ENCODE measurements at places on chromosomes 5 and 9.

DNA sequence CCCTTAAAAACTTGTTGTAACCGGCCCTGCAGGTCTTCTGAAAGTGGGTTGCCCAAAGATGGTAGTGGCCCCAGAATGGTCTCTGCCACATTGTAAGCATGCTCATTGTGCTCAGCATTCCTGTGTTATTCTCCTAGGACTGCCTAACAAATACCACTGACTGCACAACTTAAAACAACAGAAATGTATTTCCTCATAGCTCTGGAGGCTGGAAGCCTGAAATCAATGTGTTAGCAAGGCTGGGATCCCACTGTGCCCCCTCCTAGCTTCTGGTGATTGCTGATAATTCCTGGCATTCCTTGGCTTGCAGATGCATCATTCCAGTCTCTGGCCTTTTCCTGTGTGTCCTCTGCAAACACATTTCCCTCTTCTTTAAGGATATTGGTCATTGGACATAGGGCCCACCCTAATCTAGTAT, 3.4 kb upstream of the GCNT4 start:
- DNase-seq, result no peak

DNA sequence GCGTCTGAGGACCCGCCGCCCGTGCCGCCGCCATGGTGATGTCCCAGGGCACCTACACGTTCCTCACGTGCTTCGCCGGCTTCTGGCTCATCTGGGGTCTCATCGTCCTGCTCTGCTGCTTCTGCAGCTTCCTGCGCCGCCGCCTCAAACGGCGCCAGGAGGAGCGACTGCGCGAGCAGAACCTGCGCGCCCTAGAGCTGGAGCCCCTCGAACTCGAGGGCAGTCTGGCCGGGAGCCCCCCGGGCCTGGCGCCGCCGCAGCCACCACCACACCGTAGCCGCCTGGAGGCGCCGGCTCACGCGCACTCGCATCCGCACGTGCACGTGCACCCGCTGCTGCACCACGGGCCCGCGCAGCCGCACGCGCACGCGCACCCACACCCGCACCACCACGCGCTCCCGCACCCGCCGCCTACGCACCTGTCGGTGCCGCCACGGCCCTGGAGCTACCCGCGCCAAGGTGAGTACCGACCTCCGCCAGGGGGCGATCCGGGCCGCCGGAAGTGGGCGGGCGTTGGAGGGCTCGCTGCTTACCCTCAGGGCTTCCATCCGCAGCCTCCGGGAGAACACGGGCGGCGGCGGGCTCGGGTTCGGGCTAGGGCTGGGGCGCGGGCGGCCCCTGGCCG, 8.5 kb downstream of the PRR7 start:
- peak; percentile 74 for DNase-seq

DNA sequence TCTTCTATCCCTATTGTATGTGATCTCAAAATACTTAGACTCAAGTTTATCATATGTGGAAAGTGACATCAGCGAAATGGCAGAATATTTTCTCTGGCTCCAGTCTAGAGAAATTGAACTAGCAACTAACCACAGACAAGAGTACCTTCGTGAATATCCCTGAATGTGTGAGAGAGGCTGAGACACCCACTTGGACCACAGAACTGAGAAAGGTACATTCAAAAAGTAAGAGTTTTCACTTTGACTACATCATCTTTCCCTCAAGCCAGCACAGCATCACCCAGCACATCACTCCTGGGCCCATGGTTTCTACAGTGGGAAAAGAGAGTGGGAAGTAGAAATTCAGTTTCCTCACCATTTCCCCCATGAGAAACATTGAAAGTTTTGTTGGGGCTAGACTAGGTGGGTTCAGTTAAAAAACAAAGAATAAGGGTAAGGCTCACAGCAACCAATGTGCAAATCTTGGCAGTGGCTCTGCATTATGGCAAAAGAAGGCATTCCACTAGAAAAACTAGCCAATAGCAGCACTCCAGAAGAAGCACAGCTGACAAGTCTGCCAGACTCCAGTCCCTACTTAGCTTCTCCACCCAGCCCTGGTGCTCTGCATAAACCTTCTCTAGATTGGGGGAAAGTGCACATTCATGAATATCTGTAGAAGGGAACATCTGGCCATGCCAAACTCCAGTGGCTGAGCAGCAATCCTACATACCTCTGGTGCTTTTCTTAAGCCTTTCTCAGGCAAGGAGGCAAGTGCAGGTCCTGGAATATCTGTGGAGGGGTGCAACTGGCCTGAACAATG, 225.6 kb upstream of the VLDLR start:
- no peak for DNase-seq

DNA sequence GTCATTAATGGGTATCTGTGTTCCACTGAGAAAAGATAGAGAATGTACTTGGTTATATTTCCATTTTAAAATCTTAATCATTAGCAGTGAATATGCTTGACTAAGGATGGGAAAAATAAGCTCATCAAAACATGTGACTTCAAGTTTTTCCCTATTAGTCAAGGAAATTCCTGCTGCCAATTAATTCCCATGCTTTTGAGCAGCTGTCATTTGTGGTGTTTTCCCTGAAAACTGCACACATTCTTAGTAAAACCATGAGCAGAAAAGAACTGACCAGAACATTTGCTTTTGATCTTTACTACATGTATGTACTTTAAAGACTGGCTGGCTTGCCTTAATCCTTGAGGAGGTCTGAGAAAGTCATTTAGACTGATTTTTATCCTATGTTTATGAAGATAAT, 75.2 kb downstream of the AOPEP start:
- no peak for DNase-seq

GRCh38 chr5:113152380-113152740, 175.8 kb downstream of the DCP2 start:
- DNase-seq, result no peak

GRCh38 chr9:86974421-86974820, 27.1 kb upstream of the GAS1 start:
- no peak for DNase-seq

DNA sequence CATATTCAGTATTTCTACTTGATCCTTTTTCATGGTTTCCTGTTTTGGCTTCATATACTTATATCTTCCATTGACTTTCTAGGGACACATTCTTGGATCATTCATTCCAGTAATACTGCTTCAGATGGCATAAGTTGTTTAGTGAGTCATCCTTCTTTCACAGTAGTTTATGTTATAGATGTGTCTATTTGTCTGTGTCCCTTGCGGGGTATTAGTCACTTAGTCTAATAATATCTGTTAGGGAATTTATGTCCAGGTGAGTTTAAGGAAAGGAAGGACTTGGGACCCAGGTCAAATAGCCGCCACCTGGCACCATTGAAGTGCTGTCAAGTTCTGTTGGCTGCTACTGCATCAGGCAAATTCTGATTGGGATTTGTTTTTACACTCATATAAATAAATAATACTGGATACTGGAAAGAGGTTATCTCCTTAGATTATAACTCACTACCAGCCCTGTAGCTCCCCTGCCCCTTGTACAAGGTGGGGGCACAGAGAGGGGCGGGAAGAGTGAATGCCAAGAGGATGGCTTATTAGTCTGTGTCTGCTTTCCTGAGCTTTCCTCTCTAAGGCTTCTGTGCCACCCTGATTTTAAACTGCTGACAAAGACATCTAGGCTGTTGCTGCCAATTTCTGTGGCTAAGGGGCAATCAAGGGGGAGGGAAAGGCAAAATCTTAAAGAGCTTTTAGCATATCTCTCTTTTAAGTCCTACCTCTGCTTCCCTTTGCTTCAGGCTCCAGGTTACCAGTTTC, 64.9 kb downstream of the CDC42SE2 start:
- DNase-seq, result no peak

DNA sequence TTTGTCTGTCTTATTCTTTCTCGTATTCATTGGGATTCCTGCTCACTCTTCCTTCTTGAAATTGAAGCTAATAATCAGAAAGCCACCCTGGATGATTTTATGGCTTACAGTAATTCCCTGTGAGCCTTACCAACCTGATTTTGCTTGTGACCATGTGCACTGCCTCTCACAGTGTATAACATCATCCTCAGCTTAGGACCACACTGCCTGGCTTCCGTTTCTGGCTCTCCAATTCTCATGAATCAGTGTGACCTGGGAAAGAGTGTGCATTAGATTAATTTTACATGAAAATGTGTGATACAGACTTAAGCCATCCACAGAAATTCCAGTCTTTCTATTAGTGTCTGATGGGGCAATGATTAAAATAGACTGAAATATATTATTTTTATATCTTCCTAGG, 126.8 kb upstream of the DMRT1 start:
- no peak for DNase-seq

- DNase-seq, result no peak
These were observed 119.3 kb downstream of the NR2F1-AS1 start for GRCh38 chr5:93461756-93462155.

DNA sequence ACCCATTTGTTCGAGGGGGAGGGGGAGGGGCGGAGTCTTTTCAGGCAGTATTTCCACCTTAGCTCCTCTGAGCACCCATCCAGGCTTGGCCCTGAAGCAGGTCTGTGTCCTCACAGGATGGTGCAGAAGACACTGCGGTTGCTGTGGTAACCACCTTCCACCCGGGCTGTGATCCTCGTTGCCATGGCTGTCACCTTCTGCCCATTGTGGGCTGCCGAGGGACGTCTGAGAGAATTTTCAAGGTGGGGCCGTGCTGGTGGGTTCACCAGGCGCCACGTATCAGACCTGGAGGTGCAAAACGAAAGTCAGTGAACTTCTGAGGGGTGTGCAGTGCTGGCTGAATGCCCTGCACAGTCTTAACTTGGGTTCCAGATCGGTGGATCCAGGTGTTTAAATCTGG, 26.7 kb downstream of the POLR1E start:
- no peak for DNase-seq

GRCh38 chr5:123285122-123286023, 137.8 kb downstream of the CEP120 start:
- DNase-seq, result no peak

- DNase-seq, result no peak
These were observed 39.7 kb upstream of the SHC3 start for GRCh38 chr9:89218040-89218928.

GRCh38 chr9:97763874-97764273, 66.7 kb upstream of the XPA start:
- no peak for DNase-seq

- no peak for DNase-seq
These were observed 10.3 kb downstream of the WWC1 start for GRCh38 chr5:168301593-168302390.

- no peak for DNase-seq
These were observed 335.4 kb downstream of the MSX2 start for GRCh38 chr5:175059687-175060211.

DNA sequence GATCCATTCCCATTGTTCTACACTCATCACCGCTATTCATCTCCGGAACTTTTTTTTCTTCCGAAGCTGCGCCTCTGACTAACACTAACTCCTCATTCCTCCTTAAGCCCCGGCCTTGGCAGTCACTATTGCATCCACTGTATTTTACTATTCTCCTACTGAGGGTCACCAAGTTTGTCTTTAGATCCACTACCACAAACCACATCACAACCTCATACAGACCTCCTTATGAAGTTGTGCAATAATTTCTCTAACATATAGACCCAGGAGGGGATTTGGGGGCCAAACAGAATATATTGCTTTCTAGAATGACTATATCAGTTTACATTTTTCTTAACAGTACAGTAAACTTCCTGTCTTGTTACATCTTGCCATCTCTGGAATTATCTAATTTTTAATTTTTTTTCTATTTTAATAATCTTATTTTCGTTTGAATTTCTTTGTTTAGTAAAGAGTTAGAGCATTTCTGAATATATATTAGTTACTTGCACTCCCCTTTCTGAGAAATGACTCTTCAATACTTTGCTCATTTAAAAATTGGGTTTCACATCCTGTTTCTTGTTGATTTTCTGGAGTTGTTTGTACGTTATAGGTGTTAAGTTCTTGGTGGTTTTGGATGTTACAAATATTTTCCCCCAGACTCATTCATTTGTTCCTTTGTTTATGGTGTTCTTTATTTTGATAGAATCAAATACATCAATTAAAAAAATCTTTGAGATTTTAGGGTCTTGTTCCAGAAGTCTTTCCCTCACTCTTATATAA, 37.1 kb downstream of the DMRT2 start:
- no peak for DNase-seq

GRCh38 chr5:143494162-143494561, 90.7 kb upstream of the NR3C1 start:
- no peak for DNase-seq

DNA sequence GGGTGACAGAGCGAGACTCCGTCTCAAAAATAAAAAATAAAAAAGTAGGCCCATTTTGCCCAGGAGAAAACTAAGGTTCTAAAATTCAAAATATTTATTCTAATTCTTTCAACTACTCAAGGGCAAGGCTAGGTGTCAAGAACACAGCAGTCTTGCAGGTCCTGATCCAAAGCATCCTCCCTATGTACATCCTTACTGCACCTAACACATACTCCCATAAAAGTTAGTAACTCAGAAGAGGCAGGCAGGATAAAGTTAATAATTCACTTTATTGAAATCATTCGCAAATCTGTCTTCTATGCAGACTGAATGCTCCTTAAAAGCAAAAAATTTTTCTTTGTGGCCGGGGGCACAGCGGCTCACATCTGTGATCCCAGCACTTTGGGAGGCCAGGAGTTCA, 11.1 kb downstream of the GOLPH3 start:
- DNase-seq, result no peak

GRCh38 chr9:87122947-87123685, 175.8 kb upstream of the GAS1 start:
- DNase-seq, result no peak

DNA sequence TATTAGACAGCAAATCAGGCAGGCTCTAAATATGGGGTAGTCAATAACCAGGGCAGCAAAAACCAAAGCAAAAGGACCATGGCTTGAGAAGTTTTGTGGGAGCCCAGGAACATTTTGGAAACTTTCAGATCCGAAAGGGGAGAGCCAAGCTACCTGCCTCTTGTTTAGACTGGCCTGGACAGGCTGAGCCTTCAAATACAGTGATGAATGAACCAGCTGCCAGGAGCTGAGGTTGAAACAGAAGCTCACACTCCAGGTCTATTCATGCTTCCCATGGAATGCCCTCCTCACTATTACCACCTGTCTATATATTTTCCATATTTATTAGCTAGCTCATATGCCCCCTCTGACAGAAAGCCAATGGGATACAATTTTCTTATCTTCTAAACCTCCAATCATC, 150.8 kb upstream of the SLC44A1 start:
- DNase-seq, result no peak

- DNase-seq, result no peak
These were observed 187.7 kb downstream of the TLE4 start for GRCh38 chr9:79759460-79759859.

- peak; percentile 95 for DNase-seq
These were observed 2.8 kb upstream of the CCIN start for GRCh38 chr9:36166168-36166927.

DNA sequence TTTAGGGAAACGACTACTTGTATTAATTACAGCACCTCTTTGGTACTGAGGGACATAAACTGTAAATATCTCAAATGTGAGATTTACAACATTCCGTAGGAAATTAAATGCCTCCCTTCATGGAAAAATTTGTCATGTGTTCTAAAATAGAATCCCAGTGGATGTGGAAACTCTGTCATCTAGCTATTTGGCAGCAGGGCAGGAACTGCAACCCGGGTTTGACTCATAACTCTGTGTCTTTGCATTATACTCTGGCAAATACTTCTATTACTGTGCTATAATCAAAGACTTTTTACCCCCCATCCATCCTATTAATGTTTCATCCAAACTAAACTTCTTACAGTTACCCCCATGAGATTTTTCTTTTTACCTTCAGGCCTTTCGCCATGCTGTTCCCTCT, 6.6 kb downstream of the PLPPR1 start:
- no peak for DNase-seq

- DNase-seq, result no peak
These were observed 18.3 kb downstream of the FAT2 start for GRCh38 chr5:151572657-151573368.
